GM04504 (cell line): ENCODE measurements at places on chromosomes 6 and 20.
A peak's percentile ranks its signal among the peaks of the same experiment; 100 is the strongest.

DNA sequence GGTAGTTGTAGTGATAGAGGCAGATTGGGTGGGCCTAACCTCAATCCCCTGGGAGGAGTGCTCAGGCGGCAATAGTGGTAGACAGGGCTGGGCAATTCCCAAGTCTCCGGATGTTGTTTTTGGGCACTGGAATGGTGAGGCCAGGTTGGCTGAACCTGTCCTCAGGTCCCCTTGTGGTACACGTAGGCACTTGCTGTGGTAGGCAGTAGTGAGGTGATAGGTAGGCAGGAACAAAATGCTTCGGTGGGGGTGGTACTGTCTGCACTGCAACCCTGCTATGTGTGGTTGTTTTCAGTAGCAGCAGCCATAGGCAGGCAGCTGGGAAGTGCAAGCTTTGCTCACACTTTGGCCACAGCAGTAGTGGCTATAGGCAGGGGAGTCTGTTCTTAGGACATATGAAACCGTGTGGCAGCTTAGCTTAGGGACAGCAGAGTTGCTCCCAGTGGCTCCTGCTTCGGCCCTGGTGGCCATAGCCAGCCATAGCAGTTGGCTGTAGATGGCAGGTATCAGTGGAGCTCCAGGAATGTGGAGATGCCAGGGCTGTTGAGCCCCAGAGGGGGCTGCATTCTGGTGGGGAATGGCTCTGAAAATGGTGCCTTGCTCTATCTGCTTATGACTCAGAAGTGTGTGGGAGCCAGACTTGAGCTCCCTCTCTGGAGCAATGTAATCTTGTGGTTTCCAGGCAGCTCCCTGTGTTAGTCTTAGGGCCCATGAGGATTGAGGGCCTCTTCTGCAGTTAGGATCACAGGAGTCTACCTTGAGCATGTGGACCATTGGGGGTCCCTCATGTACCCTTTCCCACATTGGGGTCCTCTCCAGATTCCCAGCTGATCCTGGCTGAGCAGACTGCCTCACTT is 241.8 kb upstream of the BMP2 start:
- no peak for DNase-seq

DNA sequence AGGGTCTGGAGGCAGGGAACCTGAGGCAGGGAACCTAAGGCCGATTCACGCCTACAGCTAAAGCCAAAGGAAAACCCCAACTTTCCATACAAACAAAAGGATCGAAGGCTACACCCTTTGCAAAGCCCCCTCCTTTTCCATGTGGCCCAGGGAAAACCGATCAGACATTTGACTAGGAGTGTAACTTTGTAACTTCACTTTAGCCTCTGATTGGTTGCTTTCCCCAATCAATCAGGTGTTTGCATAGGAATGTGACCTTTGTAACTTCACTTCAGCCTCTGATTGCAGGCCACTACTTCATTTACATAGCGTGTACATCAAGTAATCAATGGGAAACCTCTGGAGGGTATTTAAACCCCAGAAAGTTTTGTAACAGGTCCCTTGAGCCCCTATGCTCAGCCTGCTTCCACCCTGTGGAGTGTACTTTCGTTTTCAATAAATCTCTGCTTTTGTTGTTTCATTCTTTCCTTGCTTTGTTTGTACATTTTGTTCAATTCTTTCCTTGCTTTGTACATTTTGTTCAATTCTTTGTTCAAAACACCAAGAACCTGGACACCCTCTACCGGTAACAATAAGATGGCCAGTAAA is 43.3 kb downstream of the CHD6 start:
- DNase-seq, result no peak

DNA sequence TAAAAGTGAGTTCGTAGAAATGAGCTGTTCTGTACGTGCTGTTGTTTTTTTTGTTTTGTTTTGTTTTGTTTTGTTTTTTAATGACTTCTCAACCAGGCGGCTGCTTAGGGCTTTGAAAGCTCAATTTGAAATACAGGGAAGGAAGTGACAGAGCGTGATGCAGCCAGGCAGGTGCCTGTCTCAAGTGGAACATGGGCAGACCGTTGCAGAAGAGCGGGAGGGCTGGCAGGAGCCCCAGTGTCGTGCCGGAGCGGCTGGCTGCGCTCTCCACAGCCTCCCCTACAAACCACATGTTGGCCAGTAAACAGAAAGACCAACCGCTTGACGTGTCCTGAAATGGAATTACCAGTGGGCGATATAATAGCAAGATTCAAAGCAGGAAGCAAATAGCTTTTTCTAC is 164.9 kb upstream of the RREB1 start:
- DNase-seq, result peak; percentile 23

DNA sequence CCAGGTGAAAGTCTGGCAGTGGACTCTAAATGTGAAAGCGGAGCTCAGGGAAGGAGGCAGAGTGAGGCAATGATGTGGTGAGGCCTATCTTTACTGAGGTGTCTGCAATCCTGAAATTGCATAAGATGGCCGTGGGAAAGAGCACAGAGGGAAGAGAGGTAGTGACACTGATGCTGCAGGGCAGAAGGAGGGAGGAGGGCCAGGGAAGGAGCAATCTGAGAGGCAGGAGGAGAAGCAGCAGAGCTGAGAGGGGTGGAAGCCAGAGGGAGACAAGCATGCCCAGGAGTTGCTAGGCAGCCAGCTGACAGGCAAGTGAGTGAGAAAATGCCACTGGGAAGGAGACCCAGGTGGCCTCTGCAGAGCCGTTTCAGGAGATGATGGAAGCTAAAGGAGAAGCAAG is 97.4 kb upstream of the CNR1 start:
- DNase-seq, result no peak

GRCh38 chr20:63224412-63225081 is 8.6 kb upstream of the YTHDF1 start:
- no peak for DNase-seq

GRCh38 chr6:108921547-108922361 is 73.5 kb downstream of the ARMC2 start:
- DNase-seq, result peak; percentile 63

- DNase-seq, result no peak
Measured at GRCh38 chr20:45782890-45783289, 8.8 kb downstream of the WFDC3 start.

DNA sequence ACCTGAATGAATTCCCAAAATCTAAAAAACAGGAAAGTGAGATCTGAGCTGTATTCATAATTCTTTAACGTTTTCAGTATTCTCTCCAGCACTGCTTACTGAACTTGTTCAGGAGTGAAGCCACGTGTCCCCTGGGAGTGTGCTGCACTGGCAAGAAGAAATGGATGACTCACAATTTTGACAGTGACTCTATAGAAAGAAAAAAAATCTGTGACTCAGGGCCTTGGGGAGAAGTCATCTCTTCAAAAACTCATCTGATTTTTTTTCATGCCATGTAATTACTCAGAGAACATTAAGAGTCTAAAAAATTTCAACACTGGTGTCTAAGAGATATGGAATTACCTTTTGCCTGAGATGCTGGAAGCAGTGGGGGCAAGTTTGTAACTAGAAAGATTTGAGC is 39.7 kb downstream of the ANKEF1 start:
- DNase-seq, result peak; percentile 86
